ENCODE measurements at places on chromosomes 4 and X.

DNA sequence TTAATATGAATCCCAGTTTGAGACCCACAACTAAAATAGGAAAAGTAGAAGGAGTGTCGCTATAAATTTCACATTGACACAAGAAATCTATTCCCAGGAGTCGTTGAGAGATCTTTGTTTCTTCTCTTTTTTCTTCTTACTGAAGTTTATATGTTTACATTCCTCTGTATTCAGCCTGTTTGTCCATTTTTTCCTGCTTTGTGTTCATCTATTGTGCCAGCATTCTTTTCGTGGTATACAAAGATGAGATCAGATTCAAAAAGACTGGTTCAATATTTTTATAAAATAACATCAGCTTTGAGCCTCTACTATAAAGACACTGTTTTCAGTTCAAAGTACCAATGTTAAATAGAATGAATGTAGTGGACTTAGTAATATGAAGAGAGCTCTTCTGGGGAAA lies 95.4 kb upstream of the MYOZ2 start:
- DNase-seq, result no peak

GRCh38 chrX:31136144-31136611 lies 64.3 kb upstream of the FTHL17 start:
- DNase-seq, result no peak

- peak; percentile 59 for DNase-seq
Measured at GRCh38 chrX:34365471-34365870, 233.4 kb upstream of the FAM47A start.

GRCh38 chr4:99845708-99846469 lies 29.3 kb downstream of the DAPP1 start:
- no peak for DNase-seq

DNA sequence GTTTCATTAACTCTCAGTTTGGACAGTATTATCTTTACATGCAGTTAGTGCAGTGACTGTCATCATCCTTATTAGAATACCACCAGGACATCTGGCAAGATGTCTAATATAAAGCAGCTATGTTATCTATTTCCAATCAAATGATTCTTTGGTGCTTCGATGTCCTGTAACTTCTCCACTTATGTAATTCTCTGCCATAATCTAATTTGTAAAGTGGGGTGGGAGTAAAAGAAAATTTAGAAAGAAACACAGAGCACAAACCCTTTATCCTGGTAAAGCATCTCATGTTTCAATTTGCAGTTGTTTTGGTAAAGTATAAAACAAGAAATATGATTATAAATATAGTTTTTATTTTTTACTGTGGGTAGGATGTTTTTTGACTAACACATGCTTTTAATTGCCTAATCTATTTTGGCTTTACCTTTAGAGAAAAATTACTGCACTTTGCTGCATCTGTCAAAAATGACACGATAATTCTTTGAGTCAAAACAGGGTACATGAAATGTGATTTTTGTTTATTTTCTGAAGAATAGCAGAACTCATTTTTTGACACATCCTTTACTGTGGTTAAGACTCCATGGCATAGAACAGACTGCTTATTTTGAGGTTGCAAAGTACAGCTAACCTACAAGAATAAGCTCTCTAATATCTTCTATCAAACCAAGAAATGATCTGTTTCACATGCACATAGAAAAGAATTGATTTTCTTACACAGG lies 382.9 kb downstream of the RPA4 start:
- no peak for DNase-seq

- no peak for DNase-seq
Measured at GRCh38 chr4:75718529-75718928, 5.8 kb upstream of the USO1 start.

DNA sequence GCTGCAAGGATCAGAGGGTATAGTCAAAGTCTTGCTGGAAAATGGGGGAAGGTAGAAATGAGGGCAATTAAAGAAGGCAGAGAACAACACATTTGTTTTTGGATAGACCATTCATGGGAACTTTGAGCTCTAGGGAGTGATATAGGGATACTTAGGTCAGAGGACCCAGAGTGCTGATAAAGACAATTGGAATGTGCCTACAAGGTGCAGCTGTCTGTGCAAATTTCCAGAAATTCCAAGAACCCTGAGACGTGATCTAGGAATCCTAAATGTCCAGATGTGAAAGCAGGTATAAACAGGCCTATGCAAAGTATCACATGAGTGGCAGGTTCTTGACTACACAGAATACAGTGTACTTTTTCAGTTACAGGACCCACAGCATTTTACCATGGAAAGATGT lies 24.2 kb downstream of the FNIP2 start:
- peak; percentile 20 for DNase-seq

DNA sequence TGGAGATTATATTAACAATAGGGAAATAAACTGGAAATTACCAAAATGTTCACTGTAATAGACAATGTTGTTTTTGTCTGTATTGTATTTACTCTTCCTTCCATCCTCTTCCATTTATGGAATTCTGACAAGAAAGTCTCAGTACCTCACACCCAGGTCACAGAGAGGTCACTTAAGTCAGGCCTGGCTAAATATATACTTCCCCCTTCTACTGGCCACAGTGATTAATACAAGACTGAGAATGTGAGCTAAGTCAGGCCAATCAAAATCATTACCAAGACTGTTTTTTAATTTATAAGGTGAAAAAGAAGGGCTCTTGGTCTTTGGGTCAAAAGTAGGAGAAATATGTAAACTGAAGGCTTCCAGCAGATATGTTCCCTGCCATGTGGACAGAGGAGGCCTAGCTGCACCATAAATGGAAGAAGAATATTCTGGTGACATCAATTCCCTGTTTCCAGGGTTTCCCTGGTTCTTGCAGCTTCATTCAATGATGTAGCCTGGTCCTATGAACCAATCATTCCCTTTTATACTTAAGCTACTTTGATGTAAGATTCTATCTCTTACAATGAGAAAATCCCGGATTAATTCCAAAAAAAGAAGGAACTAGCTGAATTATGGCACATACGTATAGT lies 64.3 kb downstream of the LRBA start:
- no peak for DNase-seq

GRCh38 chr4:135249024-135249423 lies 1047.4 kb upstream of the PABPC4L start:
- DNase-seq, result no peak

DNA sequence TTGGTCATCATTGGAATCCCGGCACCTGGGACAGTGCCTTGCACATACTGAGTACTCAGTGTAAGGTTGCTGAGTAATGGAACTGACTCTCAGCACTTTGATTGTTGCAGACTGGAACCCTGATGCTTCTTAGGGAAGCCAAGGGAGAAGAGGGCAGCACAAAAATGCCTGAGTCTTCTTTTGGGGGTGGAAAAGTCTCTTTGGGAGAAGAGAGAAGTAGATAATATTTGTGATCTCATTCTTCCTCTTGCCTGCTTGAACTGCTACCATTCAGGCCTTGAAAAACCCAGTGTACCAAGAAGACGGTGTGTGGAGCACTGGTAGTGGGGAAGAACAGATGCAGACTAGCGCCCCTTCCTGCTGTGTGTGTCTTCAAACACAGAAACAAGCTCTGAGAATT lies 12.3 kb downstream of the SFRP2 start:
- DNase-seq, result no peak

GRCh38 chr4:2421928-2422327 lies 3.2 kb downstream of the CFAP99 start:
- no peak for DNase-seq

DNA sequence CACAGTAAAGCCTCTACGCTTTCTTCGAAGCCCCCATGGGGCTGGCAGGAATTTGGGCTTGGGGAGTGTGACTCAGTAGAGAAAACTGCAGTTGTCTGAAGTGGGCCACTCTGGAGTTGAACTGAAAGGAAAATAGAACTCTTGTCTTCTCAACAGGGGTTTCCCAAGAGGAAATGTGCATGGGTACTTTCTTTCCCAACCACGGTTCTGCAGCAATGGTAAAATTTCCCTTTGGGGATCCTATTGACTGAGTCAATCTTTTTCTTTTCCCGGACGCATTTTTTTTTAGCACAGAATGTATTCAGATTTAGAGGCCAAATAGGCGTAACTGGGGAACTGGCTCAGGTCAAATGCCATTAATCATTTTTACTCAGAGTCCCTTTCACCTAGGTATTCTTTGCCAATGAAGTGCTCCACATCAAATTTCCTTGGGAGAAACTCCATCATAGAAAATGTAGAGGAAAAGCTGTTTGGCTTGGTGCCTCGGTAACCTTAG lies 269.3 kb downstream of the STIM2 start:
- peak; percentile 43 for DNase-seq

DNA sequence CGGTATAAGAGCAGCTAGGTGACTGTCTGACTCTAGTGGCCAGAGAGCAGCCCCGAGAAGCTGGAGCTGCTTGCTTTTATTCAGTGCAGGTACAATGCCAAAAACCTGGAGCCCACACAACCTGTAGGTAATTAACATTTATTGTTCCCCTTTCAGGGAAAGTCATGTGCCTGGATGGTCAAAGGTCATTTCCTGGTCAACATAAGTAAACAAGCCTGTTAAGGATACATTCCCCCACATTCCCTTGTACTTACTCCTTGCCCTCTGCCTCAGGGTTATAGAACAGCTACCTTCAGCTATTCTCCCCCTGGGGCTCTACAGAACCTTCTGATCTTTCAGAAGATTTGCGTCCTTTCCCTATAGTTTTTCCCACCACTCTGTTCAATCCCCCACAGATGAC lies 253.4 kb downstream of the TMA16 start:
- no peak for DNase-seq

DNA sequence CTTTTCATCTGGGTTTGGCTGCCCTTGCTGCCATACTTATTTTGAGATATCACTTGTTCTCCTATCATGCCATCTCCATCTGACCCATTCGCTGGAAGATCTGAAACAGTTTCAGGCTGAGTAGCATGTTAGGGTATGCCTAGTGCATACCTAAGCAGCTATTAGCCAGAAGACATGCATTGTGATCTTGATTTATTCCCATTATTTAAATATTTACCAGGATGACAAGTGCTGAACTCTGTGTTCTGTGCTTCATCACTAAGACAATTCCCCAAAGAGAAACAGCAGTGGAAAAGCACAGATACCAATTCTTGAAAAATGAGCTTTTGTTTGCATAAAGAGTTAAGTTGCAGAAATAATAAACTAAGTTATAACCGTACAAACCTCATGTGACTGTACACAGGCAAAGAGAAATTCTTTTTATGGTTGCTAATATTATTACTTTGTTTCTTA lies 271.0 kb upstream of the ARSJ start:
- DNase-seq, result no peak

GRCh38 chr4:176308441-176308840 lies 11.3 kb upstream of the SPCS3 start:
- no peak for DNase-seq

DNA sequence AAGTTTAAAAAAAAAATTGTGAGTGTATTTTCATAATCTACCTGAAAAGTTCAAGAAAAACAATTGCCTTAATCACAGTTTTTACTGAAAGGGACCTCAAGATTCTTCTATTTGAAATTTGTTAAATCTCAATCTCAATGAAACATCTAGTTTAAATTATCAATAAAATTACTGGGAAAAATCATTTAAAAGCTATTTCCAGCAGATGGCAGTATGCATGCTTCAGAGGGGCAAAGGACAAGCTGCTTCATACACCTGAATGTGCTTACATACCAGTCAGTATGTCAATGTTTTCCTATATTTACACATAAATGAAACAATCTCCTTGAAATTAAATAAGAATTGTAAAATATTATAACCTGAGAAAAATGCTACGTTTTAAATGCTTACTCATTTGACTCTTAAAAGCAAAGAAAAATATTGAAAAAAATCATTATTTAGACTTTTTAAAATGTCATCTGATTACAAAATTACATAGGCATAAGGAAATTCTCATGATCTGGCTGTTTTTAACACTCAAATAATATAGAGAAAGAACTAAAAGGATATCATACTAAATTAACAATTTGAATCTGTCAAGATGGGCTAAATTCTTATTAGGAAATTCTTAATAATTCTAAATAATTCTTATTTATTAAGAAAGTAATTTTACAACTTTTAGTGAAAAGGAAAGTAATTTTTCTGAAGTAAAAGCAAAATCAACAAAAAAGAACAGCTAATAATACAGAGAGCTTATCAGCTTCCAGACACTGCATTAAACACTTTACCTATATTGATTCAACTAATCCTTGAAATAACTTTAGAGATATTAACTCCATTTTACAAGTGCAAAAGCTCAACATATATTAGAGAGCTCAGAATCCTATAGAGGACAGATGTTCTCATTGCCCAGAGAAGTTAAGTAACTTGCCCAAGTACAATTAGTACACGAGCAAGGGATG lies 242.1 kb downstream of the ADAMTS3 start:
- DNase-seq, result peak; percentile 53

- no peak for DNase-seq
Measured at GRCh38 chr4:95319169-95319568, 229.6 kb downstream of the UNC5C start.

DNA sequence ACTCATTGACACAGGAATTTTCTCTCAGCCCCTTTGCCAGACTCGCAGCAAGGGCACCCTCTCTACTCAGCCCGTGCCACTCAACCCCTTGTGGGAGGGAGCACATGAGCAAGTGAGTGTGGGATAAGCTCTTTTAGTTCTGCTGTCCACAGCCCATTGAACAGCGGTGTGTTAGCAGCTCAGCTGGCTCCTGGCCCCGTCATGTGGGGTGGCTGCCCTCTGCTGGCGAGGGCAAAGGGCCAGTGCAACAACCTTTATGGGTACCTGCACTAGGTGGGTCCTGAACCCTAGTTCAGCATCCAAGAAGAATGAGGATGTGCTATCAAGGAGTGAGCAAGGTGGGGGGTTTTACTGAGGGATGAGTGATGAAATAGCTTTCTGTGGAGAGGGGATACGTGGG lies 85.0 kb upstream of the ZNF81 start:
- DNase-seq, result peak; percentile 45

GRCh38 chr4:15150631-15151030 lies 148.3 kb downstream of the CPEB2 start:
- no peak for DNase-seq

- DNase-seq, result no peak
Measured at GRCh38 chr4:74969507-74970474, 36.9 kb downstream of the PARM1 start.

DNA sequence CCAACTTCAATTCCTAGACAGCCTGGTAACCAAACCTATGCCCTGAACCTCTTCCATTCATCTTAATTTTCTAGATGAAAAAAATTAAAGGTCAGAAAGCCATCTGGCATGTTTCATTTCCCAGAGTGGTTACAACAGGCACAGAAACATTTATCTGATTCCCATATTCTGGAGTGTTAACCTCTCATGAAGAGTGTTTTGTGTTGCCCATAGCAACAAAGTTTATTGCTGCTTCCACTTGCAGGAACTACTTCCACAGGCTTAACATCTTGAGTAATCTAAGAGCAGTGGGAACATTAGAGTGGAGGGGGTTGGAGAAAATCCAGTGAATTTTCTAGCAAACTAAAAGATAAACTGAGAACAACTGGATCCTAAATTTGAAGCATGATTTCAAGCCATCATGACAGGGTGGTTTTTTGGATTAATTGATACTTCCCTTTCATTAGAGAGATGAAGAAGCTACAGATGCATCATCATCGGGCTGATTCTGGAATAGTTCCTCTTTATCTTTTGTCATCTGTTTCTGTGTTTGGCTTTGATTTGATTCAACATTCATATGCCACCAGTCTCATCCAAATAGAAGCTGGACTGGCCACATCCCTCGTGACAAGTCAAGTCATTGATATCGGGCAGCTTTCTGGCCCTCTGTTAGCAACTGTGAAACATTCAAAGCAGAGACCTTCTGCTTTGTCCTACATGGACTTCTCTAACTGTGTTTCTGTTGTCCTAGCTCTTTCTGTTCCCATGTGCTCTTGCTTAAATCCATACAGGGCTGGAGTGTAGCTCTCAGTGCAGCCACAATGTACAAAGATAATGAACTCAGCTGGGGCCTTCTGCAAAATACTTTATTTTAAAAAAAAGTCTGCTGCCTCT lies 167.3 kb downstream of the MID1IP1 start:
- no peak for DNase-seq

GRCh38 chr4:1375051-1375721 lies 28.2 kb downstream of the UVSSA start:
- DNase-seq, result no peak

- peak; percentile 17 for DNase-seq
Measured at GRCh38 chr4:105679186-105679585, 29.3 kb downstream of the INTS12 start.

Measured in MCF 10A (cell line).